GM20000 (cell line): ENCODE measurements at places on chromosomes 5 and 9.

DNA sequence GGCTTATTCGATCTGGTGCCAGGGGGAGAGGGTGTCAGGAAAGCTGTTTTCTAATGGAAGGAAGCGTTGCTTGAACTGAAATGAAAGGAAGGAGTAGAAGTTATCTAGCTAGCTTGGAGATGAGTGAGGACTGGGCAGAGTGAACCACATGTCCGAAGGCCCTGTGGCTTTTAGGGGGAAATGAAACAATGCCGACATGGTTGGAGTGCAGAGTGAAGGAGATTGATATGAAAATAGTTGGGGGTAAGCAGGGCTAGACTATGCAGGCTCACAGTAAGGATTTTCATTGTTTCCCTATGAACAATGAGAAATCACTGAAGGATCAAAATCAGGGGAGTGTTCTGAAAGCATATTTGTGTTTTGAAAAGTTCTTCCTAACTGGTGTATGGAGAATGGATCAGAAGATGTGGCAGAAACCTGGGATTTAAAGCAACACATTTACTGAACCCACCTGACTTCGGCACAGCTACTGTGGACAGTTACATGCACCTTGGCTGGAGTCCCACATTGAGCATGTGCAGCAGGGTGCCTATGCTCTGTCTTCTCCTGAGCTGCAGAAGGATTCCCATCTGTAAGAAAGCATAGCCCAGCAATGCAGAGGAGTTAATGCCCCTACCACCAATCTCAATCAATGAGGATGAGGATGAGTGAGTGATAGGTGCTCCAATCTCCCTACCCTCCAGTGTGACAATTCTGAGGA is 144.4 kb upstream of the TBCA start:
- no peak for DNase-seq

- no peak for DNase-seq
These were observed 795 bp downstream of the CNOT8 start for GRCh38 chr5:154858972-154859871.

DNA sequence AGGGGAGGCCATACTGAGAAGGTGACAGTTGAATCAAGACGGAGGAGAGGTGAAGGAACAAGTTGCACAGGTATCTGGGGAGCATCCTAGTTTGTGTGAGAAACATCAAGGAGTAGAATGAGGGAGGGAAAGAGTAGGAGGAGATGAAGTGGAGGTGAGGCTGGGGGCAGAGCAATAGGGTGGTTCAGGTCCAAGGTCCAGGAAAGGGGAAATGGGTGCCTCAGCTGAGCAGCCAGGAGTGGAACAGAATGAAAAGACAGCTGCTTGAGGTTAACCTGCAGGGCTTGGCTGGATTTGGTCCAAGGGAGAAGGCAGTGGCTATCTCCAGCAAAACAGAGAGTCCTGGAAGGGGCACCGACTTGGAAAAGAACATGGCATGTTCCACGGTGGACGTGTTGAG is 5.3 kb downstream of the SLC1A1 start:
- no peak for DNase-seq

DNA sequence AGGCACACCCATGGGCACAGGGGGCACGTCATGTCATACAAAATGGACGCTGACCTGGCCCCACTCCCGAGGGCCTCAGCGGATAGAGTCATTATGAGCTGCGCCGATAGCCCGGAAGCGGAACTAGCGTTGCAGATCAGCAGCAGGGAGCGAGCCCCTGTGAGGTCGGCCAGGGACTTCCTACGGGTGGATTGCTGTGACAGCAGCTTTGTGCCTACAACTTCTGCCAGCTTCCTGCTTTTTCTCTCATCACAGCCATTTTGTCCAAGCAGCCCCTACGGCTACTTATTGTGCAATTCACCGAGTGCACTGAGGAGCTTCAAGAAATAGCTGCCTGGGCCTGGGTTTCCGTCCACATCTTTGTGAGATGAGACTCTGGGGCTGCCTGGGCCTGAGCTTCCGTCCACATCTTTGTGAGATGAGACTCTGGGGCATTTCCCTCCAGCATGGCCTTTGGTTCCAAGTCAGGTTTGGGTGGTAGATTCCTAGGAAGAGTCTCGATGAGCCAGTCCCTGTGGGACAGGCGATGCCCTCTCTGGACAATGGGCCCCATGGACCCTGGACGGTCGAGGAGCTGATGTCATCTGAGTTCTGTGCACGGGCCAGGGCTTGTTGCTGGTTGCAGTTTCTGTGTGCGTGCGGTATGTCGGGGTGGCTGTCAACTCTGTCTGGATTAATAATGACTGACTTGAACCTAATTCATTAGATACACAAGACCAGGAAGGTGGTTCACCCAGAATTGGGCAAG is 67.0 kb upstream of the GNE start:
- no peak for DNase-seq

GRCh38 chr9:89426384-89426961 is 71.4 kb downstream of the SEMA4D start:
- peak; percentile 69 for DNase-seq

- DNase-seq, result no peak
These were observed 586.4 kb downstream of the LRRC70 start for GRCh38 chr5:63164838-63165535.

- no peak for DNase-seq
These were observed 384.6 kb upstream of the KLF4 start for GRCh38 chr9:107874137-107874536.

DNA sequence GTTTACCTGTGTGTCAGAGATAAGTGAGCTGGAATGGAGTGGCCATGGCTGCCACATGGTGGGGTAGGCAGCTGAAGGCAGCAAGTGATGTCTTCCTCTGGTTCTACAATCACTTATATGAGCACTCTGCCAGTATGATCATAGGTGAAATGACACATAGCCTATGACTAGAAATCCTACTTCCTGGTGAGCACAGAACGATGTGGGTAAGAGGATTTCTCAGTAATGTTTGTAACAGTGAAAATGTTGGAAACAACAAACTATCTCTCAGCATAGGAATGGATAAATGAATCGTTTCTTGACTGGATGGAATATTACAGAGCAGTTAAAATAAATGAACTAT is 187.0 kb upstream of the S1PR3 start:
- DNase-seq, result no peak

GRCh38 chr9:127783111-127784008 is 2.5 kb upstream of the CDK9 start:
- peak; percentile 68 for DNase-seq

GRCh38 chr5:72255237-72255636 is 64.8 kb downstream of the MRPS27 start:
- DNase-seq, result no peak

DNA sequence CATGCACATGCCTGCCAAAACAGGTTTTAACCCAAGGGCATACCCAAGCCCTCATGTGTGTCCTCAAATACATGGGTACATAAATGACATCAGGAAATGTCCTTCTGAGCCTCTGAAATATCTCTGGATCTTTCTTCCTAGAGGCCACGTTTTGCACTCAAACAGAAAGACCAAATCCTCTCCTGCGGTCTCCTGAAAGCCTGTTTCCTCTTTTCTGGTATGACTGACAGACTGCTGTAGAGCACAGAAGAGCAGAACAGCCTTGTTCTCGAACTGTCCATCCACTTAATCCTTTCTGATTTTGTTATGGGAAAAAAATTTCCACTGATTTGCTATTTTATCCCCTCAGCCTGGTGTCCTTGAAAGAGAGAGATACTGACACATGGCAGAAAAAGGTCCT is 107.2 kb downstream of the ASTN2 start:
- DNase-seq, result no peak

DNA sequence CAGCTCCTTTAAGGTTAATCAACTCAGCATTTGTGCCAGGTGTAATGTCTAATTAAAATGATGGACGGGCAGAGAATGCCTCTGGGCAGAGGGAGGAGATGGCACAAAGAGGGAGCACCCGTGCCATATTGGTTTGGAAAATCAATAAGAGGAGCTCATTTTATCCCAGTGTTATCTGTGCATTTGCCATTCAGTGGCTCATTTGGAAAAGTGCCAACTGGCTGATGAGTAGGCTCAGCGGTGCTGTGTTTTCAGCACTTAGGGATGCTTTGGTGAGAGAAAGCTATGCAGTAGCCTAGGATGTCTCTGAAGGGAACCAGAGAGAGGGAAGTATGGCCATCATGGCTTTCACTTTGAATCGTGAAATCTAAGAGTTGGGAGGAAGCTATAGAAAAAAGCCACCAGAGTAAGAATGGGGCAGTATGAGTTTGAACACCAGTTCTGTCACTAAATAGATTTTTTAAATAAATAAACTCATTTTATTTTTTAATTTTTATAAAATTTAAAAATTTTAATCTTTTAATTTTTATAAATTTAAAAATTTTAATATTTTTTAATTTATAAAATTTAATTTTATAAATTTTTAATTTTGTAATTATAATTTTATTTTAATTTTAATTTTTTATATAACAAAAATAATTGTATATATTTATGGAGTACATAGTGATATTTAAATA is 472.8 kb downstream of the BRINP1 start:
- DNase-seq, result no peak

GRCh38 chr9:68629042-68629441 is 76.0 kb upstream of the PIP5K1B start:
- no peak for DNase-seq

DNA sequence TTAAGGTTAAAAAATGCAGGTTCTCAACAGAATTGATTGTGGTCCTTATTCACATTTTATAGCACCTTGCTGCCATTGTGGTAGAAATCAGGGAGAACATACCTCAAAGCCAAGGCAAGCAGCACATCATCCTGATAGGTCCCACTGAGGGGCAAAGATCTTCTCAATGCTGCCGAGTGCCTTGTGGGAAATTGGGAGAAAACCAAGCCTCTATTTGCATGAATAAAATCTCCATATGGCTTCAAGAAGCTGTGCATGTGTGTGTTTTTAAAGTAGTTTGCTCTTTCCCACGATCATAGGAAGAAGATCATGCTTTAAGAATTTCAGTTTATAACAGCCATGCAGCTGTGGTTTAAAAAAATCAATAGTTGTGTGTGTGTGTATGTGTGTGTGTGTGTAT is 216.9 kb upstream of the FBXL7 start:
- no peak for DNase-seq

DNA sequence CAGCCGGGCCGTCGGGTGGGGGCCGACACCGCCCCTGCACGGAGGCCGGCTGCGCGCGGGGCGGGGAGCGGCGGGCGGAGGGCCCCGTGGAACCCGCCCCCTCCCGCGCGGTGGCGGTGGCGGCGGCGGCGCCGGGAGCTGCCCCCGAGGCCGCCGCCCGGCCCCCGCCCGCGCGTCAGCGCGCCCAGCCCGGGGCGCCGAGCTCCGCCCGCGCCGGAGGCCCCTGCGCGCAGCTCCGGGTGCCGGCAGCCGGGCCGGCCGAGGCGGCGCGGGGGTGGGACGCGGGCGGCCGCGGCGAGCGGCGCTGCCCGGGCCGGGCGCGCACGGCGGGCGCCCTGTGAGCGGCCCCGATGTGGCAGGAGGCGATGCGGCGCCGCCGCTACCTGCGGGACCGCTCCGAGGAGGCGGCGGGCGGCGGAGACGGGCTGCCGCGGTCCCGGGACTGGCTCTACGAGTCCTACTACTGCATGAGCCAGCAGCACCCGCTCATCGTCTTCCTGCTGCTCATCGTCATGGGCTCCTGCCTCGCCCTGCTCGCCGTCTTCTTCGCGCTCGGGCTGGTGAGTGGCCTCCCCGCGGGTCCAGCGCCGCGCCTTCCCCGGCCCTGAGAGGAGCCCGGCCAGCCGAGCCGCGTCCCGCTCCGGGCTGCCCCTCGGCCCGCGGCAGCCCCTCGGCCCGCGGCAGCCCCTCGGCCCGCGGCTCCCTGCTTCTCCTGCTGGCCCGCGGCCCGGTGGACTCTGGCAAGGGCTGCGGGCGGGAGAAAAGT is at the start of gene ADCY2:
TSS of gene ADCY2 (plus strand) at position 192 of the 766 bp plus-strand sequence. CDS start at position 351, 159 bp downstream.
- DNase-seq, result peak; percentile 34

DNA sequence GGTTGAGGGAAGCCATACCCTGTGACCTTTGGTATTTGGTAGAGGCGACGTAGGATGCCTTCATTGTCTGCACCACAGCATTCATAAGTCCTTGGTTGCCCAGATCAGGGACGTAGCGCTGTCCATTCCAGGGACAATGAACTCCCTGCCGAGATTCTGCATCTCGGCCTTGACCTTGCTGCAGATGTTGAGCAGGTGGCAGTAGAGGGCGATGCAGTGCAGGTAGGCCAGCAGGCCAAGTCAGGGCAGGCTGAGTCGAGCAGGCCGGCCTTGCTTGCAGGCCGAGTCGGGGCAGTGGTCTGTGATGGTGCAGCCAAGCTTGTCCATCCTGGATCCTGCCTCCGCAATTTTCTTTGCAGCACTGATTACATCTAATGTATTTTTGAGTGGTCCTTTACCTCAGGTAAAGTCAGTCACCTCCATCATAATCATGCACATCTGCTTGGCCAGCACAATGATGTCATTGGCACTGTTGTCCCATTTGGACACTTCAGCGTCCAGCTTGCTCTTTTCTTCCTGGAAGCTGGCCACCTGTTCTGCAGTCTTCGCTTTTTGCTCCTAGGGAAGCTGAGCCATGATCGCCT is 93.4 kb upstream of the CCDC112 start:
- DNase-seq, result no peak

DNA sequence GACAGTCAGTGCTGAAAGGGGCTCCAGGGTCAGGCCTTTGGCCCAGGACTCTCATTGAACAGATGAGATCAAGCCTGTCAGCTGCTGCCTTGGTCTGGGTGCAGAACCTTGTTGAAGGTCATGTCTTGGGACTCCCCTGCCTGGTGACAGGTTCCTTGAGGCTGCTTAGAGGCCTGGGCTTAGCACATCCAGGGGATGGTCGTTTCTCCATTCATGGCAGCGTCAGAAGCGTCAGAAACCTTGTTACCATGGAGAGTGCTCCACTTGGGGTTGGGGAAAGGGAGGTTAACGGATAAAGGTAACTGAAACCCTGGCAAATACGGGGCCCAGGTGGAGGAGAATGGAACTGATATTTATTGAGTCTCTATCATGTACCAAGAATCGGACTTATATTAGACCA is 8.8 kb downstream of the ARPC5L start:
- no peak for DNase-seq

DNA sequence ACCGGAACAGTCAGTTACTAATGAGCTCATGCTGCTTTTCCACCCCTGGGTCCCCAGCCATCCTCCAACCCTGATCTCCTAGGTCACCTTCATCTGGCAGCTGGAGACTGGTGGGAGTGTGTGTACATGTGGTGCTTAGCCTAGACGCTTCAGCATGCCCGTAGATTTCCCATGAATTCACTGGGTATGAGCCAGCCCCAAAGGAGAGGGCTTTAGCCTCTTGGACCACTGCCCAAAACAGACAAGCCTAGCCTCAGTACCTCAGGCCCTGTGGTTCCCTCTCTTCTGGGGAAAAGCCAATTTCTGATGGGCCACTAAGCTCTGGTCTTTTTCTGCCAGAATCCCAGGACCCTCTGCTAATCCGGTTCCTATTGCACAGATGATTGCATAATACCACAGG is 48.0 kb upstream of the ASTN2 start:
- DNase-seq, result no peak

DNA sequence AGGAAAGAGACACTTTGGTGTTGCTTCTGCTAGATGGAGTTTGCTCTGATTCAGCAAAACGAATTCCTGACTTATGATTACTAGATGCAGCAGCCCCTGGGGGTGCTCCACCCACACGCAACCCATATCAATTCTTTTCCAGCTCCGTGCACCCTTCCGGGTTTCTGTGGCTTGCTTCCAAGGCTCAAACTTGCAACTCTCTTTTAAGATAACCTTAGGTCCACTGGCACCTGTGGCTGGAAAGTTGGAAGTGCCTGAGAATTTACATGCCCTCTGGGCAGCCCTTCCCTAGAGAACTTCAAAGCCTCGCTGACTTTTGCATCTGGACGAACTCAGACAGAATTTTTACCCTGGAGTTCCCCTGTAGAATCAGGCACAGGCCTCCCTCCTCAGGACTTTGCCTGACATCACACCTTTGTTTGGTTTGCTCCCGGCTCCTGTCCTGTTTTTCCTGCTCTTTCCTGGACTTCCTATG is 224.9 kb downstream of the SNX18 start:
- DNase-seq, result no peak

GRCh38 chr9:121021301-121021700 is 28.8 kb downstream of the C5 start:
- DNase-seq, result no peak
